A549 treated with RU486 at 1 μM for 4 hours (cell line): ENCODE measurements at places on chromosomes 5 and 9. TPM values are rescaled to one million over a fixed set of nuclear protein-coding genes. Genes with fewer than 3 reads are reported as not detected.

The TMEM171 gene
- 3.6 to 7.2 TPM (median 6.3 TPM) in 5 replicates for total RNA-seq

The PSAT1 gene
- 141 to 194 TPM (median 178 TPM) in 5 replicates for total RNA-seq

The TPPP gene
- total RNA-seq: 4.2 to 5.8 TPM (median 5.6 TPM) in 5 replicates

The TBC1D13 gene
- 18.0 to 21.8 TPM (median 20.2 TPM) in 5 replicates for total RNA-seq

The CBY3 gene
- total RNA-seq: not detected in 5 replicates

The OMD gene
- total RNA-seq: not detected in 5 replicates

The COL15A1 gene
- 0.26 to 0.50 TPM (median 0.34 TPM) in 5 replicates for total RNA-seq

The POU5F2 gene
- total RNA-seq: not detected in 5 replicates

The NEURL1B gene
- 2.1 to 3.5 TPM (median 2.7 TPM) in 5 replicates for total RNA-seq

The LECT2 gene
- not detected in 5 replicates for total RNA-seq

The BTNL3 gene
- not detected in 5 replicates for total RNA-seq
